ENCODE measurements at places on chromosomes 11 and 22.

DNA sequence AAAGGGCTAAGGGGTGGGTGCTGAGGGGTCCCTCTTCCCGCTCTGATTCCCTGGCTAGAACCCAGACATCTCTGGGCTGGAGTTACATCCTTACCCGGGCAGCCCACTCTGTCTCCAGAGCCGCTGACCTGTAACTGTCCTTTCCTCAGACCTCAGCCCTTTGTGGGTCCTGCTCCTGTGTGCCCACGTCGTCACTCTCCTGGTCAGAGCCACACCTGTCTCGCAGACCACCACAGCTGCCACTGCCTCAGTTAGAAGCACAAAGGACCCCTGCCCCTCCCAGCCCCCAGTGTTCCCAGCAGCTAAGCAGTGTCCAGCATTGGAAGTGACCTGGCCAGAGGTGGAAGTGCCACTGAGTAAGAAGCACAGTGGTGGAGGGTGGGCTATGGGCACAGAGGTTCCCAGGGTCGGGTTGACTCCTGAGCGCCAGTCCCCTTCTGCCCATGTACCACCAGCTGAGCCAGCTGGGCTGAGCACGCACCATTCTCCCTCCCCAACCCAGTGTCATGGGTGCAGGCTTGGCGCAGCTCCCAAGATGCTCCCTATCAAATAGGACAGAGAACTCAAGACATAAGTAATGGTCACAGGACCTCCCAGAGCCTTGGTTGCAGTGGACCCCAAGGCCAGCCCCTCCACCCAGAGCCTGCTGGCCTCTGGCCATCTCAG, 1.6 kb downstream of the IL18BP start:
- DNase-seq: no peak

GRCh38 chr22:22584722-22585121, 25.7 kb upstream of the PRAME start:
- no peak for DNase-seq

DNA sequence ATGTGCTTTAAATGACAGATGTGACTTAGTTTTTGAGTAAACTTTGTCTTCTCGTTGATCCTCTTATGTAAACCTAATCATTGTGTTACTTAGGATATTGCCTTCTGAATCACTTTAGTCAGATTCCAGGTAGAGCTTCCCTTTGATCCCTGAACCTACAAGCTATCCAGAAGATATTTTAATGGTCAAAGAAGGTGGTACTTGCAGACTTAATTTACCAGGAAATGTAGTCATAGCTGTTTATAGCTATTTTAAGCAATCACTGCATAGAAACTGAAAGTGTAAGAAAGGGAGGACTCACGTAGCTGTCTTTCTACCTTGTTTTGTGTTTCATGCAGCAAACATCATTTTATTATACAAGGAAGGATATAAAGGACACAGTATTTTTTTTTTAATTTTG, 189.5 kb downstream of the DDX10 start:
- no peak for DNase-seq

DNA sequence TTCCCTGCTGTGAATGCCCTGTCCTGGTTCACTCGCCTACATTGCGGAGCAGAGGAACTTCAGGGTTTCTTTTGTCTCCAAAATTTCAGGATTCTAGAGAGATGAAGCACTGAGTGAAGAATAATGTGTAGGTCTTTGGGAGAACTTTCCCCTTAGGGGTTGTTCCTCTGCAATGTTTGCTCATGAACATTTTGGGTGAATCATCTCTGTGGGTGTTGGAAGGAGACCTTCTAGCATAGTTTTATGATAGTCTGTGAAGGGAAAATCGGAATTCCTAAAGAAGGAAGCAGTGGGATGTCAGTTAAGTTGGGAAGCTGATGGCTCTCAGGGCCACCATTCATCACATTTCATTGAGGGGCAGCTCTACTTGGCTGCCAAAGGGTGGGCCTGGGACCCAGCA, 64.8 kb downstream of the MIAT start:
- no peak for DNase-seq

GRCh38 chr11:74427384-74427886, 29.2 kb upstream of the PGM2L1 start:
- DNase-seq: no peak

GRCh38 chr22:24686280-24686679, 83.3 kb downstream of the GGT1 start:
- DNase-seq: no peak

GRCh38 chr22:20562607-20563465, 55.4 kb downstream of the MED15 start:
- DNase-seq: no peak

DNA sequence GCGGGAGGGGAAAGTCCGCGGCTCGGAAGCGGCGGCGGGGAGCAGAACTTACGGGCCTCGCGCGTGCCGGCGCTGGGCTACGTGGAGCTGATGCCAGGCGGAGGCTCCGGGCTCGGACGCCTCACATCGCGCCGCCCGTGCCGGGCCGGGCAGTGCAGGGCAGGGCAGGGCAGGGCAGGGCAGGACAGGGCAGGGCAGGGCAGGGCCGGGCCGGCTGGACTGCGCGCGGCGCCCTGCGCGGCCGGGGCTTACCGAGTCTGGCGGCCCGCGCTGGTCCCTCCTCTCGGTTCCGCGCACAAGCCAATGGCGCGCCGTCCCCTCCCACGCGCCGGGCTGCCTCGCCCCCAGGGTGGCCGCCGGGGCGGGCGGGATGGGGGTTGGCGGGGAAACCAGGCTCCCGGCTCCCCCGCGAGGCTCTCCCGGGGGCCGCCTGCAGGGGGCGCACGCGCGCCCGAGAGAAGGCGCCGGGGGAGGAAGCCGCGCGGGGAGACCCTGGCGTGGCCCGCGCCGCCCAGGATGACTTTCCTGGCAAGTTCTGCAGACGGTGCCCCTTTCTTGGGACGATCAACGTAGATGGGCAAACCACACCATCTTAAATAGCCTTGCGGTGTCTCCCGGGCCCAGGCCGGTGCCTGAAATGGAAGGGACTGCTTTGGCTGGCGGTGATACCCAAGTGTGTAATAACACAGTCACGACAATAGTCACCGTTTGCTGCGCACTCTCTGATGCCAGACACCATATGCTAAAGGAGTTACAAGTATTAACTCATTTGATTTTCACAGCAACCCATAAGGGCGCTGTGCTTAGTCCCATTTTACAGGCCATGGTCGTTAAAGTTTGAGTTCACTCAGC, at the start of gene TP53I11:
Gene TP53I11 (minus strand): TSS at position 259 of the 852 bp plus-strand sequence. CDS start 12,548 bp downstream, outside the sequence.
- DNase-seq: peak; percentile 62

GRCh38 chr22:32969502-32969901, 88.7 kb downstream of the SYN3 start:
- DNase-seq: no peak

DNA sequence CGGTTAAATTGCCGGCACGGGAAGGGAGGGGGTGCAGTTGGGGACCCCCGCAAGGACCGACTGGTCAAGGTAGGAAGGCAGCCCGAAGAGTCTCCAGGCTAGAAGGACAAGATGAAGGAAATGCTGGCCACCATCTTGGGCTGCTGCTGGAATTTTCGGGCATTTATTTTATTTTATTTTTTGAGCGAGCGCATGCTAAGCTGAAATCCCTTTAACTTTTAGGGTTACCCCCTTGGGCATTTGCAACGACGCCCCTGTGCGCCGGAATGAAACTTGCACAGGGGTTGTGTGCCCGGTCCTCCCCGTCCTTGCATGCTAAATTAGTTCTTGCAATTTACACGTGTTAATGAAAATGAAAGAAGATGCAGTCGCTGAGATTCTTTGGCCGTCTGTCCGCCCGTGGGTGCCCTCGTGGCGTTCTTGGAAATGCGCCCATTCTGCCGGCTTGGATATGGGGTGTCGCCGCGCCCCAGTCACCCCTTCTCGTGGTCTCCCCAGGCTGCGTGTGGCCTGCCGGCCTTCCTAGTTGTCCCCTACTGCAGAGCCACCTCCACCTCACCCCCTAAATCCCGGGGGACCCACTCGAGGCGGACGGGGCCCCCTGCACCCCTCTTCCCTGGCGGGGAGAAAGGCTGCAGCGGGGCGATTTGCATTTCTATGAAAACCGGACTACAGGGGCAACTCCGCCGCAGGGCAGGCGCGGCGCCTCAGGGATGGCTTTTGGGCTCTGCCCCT, 529 bp upstream of the CCND1 start:
- DNase-seq: no peak

- no peak for DNase-seq
These were observed 49.5 kb downstream of the TTC28 start for GRCh38 chr22:28630177-28630574.

- DNase-seq: peak; percentile 21
These were observed 23.5 kb downstream of the TP53I11 start for GRCh38 chr11:44927174-44927661.

GRCh38 chr11:35165423-35166368, 26.7 kb downstream of the CD44 start:
- DNase-seq: peak; percentile 75

DNA sequence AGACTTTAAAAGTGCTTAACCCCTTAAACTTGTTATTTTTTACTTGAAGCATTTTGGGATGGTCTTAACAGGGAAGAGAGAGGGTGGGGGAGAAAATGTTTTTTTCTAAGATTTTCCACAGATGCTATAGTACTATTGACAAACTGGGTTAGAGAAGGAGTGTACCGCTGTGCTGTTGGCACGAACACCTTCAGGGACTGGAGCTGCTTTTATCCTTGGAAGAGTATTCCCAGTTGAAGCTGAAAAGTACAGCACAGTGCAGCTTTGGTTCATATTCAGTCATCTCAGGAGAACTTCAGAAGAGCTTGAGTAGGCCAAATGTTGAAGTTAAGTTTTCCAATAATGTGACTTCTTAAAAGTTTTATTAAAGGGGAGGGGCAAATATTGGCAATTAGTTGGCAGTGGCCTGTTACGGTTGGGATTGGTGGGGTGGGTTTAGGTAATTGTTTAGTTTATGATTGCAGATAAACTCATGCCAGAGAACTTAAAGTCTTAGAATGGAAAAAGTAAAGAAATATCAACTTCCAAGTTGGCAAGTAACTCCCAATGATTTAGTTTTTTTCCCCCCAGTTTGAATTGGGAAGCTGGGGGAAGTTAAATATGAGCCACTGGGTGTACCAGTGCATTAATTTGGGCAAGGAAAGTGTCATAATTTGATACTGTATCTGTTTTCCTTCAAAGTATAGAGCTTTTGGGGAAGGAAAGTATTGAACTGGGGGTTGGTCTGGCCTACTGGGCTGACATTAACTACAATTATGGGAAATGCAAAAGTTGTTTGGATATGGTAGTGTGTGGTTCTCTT, 2.8 kb downstream of the MALAT1 start:
- DNase-seq: no peak

GRCh38 chr11:104259121-104259610, 95.2 kb upstream of the PDGFD start:
- no peak for DNase-seq

- no peak for DNase-seq
These were observed 551 bp downstream of the AGBL2 start for GRCh38 chr11:47714554-47715081.

- DNase-seq: no peak
These were observed 46.2 kb downstream of the C11orf71 start for GRCh38 chr11:114354076-114354475.

- DNase-seq: no peak
These were observed 103.0 kb upstream of the CD44 start for GRCh38 chr11:35035894-35036408.

GRCh38 chr22:38272373-38273134, at the start of gene TMEM184B:
TMEM184B (minus strand) TSS chr22:38273010; CDS start chr22:38247961, 25,049 bp downstream.
- DNase-seq: peak; percentile 62

DNA sequence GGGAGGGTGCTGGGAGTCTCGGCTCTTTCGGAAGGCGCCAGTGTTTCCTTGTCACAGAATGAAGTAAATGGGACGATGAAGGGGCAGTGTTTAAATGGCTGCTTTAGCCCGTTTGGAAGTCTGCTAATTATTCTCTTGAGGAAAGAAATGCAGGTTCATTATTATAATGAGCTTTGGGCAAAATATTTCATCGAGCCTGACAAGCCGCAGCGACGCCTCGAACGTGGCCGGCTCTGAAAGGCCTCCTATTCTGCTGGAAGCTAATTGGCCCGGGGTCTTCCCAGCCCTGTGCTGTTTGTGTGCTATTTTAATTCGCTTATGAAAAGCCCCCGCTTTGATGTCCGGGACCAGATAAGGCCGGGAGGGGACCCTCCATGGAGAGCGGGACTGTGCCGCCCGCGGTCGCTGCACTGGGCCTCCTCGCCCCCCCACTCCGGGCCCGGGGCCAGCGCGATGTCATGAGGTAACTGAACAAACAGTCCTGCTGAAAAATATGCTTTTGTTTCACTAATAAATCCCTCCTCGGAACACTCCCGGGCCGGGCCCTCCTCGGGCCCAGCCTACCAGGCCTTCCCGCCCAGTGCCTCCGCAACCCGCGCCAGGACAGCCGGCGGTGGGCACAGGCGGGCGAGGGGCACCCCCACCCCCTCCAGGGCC, 78.4 kb downstream of the CDKN1C start:
- no peak for DNase-seq

GRCh38 chr11:86219311-86220193, 25.0 kb upstream of the EED start:
- no peak for DNase-seq

GRCh38 chr11:24531528-24531927, 34.7 kb downstream of the LUZP2 start:
- DNase-seq: no peak

- no peak for DNase-seq
These were observed 232.7 kb downstream of the CTTN start for GRCh38 chr11:70630816-70631623.

DNA sequence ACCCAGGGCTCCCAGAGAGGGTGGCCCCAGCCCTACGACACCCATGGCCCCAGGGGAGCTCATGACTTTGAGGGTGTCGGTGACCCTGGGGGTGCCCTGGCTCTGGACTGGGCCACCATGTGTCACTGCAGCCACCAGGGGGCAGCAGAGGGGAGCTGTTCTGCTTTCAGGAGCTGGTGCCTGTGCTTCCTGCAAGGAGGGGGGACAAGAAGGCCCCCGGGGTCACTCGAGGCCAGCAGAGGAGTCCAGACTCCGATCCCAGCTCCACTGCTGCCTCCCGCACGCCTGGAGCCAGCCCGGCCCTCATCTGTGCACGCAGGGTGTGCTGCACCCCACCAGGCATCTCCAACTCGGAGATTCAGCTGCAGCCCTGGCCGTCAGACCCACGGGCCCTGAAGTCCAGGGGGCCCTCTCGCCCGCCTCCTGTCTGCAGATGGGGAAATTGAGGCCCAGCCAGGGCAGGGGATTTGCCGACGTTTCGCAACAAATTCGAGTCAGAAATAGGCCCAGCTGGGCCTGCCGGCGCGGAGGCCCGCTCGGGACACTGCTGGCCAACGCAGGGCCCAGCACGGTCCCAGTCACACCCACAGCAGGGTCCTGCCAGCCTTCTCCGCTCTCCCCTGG, 29.5 kb upstream of the WNT7B start:
- peak; percentile 80 for DNase-seq

DNA sequence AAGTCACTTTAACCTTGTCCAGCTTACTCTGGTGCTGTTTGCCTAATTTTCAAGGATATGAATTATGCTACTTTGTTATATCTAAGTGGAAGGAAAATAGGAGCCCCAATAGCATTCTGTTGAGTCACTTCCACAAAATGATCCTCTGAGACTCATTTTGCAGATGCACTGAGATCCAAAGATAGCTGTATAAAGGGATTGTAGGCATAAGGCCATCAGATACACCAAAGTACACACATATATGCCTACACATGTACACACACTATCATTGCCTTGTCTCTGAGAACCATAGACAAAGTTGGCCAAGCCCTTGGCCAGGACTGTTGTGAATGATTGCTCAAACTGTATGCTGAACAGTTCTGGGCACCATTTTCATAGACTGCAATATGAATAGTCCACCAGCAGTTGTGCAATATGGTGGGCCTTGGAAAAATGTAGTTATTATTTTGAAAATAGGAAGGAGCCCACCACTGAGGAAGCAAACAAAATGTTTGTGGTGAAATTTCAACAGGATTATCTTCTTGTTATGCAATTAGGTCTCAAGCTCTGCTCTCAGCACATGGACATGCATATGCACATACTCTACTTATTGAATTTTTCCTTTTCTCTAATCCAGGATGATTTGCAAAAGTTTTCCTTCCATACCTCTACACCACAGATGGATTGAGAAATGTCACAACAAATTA, 186.0 kb upstream of the CTSC start:
- DNase-seq: no peak
